Memory B cell (primary cell): ENCODE measurements at places on chromosomes 12 and 14.
A peak's percentile ranks its signal among the peaks of the same experiment; 100 is the strongest.

DNA sequence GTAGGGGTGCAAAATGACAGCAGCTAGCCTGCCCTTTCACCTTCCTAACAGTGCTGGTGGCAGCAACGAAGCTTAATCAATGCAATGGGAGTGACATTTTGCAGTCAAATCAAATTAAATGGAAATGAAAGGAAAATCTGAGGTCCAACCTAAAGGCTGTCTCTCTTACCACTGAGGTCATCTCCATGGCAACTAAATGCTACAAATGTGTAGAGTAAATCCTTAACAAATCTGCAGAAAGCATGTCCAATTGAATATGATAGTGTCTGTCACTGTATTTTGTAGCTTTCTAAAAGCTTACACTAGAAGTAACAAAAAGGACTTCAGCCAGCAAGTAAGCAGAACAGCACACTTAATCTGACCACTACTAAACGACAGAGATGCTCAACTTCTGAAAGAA lies 488.8 kb downstream of the BCAT1 start:
- no peak for DNase-seq

- DNase-seq: no peak
Observed at GRCh38 chr14:37625597-37626595, 30.5 kb downstream of the TTC6 start.

DNA sequence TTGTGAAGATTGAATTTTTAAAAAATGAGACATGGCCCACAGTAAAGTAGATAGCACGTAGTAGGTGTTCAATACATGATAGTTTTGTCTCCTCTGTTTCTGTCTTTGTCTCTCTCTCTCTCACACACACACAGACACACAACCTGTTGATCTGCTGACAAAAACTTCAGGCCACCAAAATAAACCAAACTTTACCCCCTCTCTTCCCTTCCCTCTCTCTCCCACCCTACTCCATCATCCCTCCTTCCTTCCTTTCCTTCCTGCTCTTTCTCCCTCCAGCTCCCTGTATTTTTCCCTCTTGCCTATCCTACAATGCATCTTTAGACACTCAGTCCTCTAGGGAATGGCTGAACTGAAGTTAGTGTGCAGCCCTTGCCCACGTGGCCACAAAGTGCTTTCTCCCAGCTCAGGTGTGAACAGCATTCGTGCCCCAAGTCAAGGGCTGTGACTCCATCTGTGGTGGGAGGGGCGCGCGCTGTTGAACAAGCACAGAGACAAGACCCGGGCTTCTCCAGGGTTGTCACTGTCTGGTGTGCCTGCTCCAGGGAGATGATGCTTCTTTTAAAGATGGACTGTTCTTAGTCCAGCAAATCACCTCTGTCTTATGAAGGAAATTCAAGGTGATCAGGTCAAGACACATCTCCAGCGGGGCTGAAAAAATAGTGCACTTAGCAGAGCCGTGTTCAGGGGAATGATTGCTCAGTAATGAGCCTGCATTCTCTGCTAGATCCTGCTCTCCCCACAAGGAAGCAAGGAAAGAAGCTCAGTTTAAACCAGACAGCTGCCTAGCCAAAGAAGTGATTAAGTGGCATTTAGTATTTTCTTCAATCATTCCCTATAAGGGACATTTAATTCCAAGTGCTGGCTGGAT lies 75.3 kb downstream of the WSCD2 start:
- no peak for DNase-seq

DNA sequence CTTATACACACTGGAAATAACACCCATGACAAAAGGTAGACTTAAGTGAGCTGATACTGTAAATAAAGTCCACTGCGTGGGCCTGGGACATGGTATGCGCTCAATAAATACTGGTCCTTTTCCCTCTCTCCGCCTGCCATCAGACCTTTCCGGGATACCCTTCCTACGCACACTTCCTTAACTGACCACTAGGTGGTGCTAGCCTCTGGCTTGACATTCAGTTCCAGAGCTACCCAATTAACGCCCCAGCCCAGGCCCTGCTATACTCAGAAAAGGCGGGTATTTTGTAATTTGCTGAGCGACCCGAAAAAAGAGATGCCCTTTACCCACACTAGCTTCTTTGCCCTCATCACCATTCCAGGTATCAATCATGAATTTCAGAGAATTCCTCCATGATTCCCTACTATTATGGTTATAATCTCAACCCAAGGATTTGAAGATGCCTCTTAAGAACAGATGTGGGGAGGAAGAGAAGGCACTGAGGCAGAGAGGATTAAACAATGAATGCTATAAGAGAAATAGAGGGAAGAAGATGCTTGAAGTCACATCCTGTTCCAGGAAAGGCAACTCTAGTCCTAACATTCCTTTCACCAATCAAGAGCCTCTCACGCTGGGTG lies 3.9 kb upstream of the LRP1 start:
- DNase-seq: peak; percentile 78

DNA sequence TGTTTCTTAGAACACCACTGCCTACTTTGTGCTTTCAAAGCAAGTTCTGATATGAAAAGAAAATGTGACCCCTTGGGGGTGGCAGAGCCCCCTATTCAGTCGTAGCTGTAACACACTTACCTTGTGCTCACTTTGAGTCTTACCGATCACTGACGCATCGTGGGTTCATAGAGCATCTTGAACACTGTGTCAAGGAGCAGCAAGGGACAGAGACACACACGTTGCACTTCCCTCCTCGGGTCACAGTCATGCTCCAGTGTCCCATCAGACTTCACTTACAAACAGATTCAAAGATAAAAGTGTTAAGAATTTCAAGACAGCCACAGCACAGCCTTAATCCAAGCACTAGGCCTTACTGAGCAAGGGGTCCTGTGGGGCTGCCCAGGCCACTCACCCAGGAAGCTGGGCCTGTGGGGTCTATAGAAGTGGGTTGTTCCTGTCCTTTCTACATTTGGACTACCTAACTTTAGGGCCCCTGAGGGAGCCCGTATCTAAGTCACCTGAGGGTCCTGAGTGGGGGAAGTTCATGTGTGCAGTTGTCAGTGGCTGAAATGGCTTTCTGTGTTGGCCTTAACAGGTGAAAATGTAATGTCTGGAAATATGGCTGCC lies 75.4 kb upstream of the BDKRB2 start:
- DNase-seq: no peak

DNA sequence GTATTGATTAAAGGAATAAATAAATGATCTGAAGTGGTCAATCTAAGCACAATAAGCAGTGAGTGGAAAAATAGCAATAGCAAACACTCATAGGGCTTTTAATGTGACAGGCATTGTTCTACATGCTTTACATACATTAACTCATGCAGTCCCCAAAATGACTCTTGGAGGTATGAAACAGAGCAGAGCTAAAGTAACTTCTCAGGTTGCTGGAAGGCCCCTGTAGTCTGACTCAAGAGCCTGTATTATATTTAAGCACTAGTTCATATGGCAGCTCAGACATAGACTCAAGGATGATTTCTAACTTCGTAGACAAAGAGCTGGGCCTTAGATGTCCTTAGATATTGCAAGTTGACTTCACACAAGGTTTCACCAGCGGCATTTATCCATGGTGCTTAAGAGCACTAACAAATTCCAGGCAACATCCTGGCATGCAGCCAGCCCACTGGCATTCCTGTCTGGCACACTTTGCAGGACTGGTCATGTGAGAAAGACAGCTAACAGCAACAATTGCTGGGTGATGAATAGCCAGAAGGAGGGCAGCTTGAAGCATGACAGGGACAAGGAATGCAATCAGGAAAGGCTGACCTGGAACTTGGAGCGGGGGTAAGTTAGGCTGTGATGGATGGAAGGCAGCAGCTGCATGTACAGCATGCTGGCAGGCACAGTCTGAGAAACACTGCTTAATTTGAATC lies 22.9 kb upstream of the KTN1 start:
- no peak for DNase-seq

DNA sequence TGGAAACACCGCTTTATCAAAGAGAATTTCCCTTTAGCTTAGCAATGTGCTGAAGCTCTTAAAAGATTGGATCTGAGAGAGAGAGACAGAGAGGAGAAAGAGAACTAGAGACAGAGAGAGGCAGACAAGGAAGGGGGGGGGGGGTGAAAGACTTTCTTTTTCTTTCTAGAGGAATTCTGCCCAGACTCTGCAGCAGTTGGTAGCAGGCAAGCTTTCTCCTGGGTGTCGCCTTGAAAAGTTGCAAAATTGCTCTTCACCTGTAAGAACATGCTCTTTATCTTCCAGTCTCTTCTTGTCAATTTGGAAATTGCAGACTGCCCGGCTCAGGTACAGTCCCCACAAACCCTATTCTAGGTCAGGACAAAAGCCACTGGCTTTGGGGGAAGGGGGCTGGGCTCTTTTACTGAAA lies 2.9 kb upstream of the OTX2 start:
- DNase-seq: no peak

DNA sequence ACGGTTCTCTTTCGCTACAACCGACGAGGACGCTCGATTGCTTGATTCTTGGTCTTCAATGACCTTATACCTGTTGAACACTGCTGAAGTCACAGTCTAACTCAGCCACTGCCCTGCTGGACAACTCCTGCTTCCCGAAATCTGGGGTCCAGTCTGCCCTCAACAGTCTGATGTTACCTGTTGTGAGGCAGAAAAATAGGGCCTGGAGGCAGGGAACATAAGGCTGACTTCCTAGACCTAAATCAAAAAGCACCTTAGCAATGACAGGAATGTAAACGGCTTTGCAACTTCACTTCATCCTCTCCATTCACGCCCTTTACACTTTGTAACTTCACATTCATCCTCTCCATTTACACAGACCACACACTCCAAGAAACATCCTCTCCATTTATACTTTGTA lies 597 bp upstream of the GLTP start:
- no peak for DNase-seq

DNA sequence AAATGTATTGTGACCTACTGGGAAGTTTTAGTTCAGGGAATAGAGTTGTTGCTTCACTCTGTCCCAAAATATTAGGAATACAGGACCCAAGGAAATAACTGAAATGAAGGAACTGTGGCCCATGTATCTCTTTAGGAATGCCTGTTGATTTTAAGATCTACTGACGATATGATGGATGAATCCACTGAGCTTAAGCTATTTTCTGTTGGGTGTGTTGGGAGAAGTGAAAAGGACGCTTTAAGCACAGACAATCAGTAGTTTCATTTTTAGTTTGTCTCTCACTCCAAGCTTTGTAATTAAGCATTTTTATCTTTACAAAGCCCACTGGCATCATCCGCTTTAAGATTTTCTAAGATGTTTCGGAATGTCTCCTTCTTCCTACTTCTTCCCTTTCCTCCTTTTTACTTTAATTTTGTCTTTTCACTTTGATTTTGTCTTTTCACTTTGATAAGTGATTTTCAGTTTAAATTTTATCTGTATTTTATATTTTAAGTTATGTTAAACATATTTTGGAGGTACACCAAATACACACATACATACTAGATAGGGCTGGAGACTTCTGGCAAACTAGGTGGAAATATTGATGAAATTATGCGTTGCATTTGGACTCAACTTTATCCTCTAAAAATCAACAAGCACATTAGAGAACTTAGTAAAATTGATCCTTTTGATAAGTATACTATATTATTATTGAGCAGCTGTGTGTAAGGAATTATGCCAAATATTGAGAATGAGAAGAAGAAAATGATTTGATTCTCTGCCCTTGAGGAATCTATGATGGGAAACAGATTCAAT lies 52.3 kb upstream of the USP44 start:
- DNase-seq: no peak

DNA sequence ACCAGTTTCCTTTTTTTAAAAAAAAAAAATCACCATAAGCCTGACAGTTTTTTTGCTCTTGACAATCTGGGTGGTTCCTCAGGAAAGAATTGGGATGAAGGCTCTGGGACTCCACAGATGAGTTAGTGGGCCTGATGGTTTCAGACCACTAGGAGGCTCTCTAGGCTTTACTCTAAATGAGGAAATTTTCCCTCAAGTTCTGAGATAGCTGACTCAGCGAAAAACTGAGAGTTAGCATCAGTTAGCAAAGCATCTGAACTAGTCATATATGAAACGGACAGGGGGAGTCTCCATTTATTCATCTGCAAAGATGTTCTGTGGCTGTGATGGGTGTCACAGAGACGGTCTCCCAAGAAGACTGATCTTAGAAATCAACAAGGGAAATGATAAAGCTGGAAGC lies 314.3 kb upstream of the OR4E1 start:
- no peak for DNase-seq

GRCh38 chr12:127771546-127771945 lies 495.4 kb upstream of the TMEM132C start:
- DNase-seq: no peak

DNA sequence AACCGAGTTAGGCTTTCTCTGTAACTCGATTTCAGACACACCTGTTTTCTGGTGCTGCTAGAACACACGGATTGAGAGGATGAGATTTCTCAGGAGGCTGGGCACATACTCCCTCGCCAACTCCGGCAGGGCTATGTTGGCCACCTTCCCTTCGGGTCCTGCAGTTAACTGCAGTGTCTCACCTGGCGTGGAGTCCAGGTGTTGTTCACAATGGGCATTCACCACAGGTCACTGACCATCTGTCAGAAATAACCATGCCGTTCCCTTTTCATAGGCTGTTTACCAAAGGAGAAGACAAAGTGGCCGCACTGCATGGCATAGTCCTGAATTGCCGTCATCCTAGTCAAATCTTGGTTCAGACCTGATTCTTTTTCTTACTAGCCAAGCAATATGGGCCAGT lies 5.5 kb upstream of the KCNH3 start:
- DNase-seq: no peak

DNA sequence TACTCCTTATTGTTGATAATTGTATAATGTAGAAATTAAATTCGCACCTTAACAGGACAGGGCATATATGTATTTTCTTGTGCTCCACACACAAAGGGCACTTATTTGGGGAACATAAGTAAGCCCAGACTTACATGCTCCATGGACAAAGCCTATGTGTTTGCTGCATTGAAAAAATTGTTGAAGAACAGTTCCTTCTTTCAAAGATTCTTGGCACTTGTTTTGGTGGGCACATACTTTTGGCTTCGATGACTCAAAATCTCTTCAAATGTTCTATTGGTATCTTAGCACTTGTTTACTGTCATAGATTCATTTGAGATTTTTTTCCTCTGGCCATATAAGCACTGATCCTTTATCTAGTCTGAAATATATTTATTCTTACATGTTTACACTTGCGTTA lies 1.4 kb upstream of the MAP4K5 start:
- no peak for DNase-seq

DNA sequence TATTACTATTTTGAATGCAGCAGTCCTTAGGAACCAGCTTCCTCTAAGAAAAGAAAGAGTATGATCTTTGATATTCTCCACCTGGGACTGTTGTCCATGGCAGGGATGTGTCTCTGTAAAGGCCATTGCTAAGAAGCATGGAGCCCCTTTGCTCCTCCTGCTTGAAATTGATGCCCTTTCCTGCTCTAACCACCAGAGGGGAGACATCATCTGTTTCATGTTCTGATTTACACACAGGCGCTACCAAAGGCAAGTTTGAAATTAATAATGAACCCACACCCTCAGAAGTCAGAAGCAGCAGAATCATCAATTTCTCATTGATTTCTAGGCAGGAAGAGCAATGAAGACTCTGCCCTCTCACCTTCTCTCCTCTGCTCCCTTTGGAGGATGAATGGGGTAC lies 253.8 kb downstream of the RMST start:
- DNase-seq: no peak

- no peak for DNase-seq
Observed at GRCh38 chr14:72646861-72647528, 246.9 kb downstream of the DPF3 start.
